ENCODE measurements at places on chromosomes 12 and 14.

DNA sequence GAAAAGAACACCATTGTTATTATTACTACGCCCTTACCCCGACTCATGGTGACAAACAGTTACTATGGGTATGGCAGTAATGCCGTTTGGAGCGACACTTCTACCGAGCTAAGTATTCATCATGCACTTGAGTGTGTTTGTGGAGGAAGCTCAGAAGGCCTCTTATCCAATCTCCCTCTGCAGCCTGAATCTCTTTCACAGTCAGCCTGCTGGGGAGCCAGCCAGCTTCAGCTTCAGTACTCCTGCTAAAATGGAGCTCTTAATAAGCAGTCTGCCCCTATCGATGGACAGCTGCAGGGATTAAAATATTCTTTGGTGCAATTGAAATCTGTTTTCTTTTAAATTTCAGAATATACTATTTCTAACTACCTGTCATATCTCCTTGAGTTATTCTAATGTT is 24.7 kb upstream of the ATP5MC2 start:
- no peak for DNase-seq

GRCh38 chr14:77267937-77268699 is 2.9 kb downstream of the NGB start:
- no peak for DNase-seq

- no peak for DNase-seq
Measured at GRCh38 chr12:47770086-47770726, 2.8 kb upstream of the SLC48A1 start.

- no peak for DNase-seq
Measured at GRCh38 chr14:102955636-102956408, 33.4 kb downstream of the AMN start.

- DNase-seq, result no peak
Measured at GRCh38 chr12:57474862-57475261, 4.8 kb downstream of the ARHGAP9 start.

- DNase-seq, result no peak
Measured at GRCh38 chr14:52219488-52220084, 47.9 kb upstream of the PTGDR start.

DNA sequence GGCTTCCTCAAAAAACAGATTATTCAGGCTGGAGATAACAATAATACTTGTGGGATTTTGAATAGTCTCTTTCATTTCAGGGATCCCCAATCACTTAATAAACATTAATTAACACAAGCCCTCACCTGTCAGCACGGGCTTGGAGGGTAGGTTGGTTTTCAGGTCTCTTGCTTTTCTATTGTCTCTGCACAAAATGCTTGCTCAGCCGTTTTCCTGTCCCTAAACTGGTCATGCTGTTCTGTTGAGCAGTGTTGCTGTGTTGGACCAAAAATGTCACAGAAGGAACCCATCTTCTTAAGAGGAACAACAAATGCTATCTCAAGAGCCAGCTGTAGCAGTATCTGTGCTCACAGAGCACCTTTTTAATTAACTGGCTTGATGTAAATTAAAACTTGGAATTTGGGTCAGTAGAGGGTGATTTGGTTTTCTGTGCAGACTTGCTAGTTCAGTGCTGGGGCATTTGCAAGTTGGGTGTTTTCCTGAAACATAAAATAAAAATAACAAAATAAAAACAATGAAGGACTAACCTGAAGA is 231.8 kb upstream of the CRY1 start:
- DNase-seq, result no peak

DNA sequence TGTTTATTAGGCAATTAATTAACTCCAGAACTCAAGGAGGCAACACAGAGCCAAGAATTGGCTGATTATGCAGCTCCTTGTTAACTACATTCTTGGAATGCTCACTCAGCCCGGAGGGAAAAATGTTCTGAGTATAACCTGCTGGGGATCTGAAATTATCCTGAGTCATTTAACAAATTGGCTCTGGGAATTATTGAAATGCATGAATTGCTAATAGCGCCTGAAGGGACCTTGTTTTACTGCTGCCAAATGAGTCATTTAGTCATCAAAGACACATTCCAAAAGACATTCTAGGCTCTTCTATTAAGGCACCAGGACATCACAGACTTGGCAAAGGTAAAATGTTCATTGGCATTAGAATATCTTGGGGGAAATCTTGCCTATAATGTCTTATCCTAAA is 13.0 kb downstream of the TMEM52B start:
- no peak for DNase-seq

DNA sequence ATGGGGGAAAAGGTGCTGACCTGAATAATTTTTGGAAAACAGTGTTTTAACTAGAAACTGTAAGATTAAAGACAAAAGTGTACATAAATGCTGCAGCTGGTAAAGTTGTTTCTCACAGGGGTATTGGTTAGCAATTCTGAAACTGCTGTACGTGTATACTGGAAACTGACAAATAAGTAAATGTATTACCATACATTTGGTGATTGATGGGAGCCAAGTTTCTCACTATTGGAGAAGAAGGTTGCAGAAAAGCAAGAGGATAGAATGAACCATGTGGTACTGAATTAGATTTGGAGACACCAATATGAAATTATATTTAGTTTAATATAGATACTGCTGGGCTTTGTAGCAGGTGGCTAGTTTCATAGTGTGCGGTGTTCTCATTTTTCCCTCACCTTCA is 19.6 kb upstream of the FBXO33 start:
- DNase-seq, result no peak

GRCh38 chr14:87877877-87878276 is 115.1 kb downstream of the GALC start:
- DNase-seq, result no peak

GRCh38 chr12:83016991-83017390 is 330.3 kb downstream of the TMTC2 start:
- no peak for DNase-seq

GRCh38 chr12:91931111-91931510 is 214.5 kb downstream of the BTG1 start:
- DNase-seq, result no peak

DNA sequence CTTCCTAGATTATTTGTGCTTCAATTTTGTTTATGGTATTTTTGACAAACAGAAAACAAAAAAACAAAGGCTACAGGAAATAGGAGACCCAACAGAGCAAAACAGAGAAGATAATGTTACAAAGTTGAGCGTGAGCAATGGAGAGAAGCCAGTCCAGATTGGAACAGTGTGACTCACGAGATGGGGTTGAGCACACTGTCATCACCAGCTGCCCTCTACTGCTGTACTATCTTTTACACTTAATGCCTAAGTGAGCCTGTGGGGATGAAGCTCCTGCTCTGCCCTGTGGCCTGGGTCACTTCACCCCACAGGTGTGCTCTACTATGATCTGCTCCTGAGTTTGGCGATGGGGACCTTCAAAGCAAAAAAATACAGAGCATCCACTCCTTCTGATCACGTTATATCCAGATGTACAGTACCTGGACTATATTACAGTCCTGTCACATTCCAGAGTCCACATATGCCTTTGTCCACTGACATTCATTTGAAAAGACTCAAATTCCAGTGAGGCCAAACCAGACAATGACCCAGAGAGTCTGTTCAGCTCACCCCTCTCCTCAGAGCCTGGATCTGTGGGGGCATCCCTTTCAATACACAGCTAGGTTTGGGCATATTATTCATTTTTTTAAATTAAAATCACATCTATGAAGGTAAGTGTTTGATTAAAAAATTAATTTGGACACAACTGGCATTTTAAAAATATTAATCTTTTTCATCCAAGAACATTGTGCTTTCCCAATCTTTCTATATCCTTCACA is 4.4 kb downstream of the IPO8 start:
- DNase-seq, result no peak

- no peak for DNase-seq
Measured at GRCh38 chr12:84741692-84742091, 170.9 kb downstream of the SLC6A15 start.

- DNase-seq, result no peak
Measured at GRCh38 chr12:69459477-69459876, 10.7 kb upstream of the FRS2 start.

GRCh38 chr14:73248108-73248868 is 11.0 kb downstream of the PAPLN start:
- no peak for DNase-seq

GRCh38 chr12:14317362-14318146 is 47.9 kb upstream of the ATF7IP start:
- no peak for DNase-seq

- DNase-seq, result no peak
Measured at GRCh38 chr12:89414851-89415250, 62.5 kb upstream of the DUSP6 start.

GRCh38 chr14:100271247-100271939 is 32.4 kb downstream of the YY1 start:
- no peak for DNase-seq

DNA sequence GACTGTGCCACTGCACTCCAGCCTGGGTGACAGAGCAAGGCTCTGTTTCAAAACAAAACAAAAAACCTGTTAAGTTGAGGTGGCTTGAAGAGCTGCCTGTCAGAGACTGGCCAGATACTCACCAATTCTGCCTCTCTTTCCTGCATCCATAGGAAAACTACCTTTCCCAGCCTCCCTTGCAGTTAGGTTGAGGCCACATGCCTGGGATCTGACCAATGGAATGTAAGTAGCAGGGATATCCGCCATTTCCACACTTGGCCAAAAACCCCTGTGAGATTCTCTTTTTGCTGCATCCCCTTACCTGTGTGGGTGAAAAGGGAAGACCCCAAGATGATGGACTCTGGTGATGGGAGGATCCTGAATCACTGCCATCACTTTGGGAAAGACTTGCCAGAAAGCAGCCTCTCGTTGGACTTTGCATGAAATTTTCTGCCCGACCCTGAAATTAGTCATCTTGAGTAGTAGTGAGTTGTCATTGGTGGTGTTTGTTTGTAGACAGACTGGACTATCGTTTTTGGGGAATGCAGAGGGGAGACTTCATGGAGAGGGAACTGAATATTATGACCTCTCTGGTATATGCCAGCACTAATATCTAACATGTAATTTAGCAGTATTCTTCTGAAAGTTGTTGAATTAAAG is 14.0 kb downstream of the GPR68 start:
- DNase-seq, result no peak

- no peak for DNase-seq
Measured at GRCh38 chr12:90199006-90199405, 490.4 kb upstream of the ATP2B1 start.

DNA sequence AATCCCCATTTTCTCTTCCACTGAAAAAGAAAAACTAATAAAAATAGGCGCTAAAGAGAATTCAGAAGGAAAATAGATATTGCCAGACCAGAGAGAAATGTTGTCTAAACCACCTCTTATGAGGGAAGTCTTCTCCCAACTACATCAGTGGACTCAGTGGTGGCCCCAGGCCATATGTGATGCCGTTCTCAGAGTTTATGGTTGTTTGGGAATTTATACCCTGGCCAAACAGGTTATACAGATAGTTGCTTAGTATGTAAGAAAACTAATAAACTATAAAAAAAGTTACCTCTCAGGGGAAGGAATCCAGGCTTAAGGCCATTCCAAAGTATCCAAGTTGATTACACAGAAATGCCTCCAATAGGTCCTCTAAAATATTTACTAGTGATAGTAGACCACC is 103.4 kb upstream of the RBM19 start:
- DNase-seq, result no peak

DNA sequence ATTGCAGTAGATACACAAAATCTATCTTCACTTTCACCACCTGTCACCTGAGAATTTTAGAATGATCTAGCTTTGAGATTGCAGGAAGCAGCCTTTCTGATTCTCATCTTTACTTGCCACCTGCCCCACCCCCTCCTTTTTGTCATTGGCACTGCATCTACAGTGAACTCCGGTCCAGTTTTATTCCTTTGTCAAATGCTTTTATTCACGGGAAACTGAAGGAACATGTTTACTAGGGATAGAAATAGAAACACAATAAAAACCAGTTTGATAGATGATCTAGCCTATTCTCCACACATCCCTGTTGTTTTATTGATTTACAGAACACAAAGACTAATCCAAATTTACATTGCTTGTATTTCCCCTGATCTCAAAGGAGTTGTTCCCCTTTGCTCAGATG is 471.7 kb upstream of the STXBP6 start:
- no peak for DNase-seq

DNA sequence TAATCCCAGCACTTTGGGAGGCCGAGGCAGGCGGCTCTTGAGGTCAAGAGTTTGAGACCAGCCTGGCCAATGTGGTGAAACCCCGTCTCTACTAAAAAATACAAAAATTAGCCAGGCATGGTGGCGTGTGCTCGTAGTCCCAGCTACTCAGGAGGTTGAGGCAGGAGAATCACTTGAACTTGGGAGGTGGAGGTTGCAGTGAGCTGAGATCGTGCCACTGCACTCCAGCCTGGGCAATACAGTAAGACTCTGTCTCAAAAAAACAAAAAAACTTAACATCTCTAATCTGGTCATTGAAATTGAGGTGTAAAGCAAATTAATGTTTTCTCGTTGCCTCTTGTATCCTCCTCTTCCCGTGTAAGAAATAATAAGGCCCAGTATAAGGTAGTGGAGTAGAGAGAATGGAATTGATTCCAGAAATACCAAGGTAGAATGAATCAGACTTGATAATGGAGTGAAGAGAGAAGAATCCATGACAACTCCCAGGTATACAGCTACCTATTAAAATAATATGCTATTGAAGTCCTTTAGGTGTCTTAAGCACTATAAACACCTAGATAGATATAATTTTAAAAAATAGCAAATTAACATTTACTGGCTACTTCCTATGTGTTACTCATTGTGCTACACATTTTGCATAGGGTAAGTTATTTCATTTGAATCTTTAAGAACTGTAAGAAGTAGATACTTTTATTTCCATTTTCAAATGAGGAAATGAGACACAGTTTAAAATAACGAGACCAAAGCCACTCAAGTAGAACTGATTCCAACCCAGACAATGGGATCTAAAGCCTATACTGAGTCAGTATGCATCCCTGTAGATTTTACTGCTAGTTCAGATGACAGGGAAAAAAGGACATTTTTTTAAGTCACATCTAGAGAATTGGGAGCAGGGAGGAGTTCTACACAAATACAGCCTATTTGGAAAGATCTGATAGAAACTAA is 23.2 kb downstream of the RAP1B start:
- DNase-seq, result no peak

GRCh38 chr12:129331356-129332085 is 478.2 kb downstream of the GLT1D1 start:
- no peak for DNase-seq

DNA sequence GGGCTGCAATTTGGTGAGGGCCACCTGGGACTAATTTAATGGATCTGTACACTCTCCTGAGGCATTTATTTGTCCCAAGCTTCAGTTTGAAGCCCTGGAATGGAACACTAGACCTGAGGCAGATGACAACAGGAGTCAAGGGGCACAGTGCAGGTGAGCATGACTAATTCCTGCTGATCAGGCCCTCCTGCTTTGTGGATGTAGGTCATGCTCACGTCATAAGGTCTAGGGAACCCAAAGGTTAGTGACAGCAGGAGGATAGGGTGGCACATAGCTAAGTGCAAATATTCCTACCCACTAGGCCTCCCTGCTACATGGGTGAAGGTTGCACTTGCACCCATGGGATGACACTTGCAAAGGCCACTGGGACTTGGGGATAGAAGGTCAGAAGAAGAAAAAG is 30.8 kb downstream of the SDR9C7 start:
- no peak for DNase-seq
